Anterior cingulate cortex (tissue), 58 donors: ENCODE measurements at places on chromosomes 1 and 21.
A peak's percentile ranks its signal among the peaks of the same experiment; 100 is the strongest.

GRCh38 chr1:113390871-113391648, 745 bp downstream of the MAGI3 start:
- peak; percentile 27 for DNase-seq

- no peak for DNase-seq
Observed at GRCh38 chr1:214475331-214475730, 76.1 kb downstream of the PTPN14 start.

GRCh38 chr1:180269645-180270529, 39.8 kb downstream of the LHX4 start:
- DNase-seq = no peak

DNA sequence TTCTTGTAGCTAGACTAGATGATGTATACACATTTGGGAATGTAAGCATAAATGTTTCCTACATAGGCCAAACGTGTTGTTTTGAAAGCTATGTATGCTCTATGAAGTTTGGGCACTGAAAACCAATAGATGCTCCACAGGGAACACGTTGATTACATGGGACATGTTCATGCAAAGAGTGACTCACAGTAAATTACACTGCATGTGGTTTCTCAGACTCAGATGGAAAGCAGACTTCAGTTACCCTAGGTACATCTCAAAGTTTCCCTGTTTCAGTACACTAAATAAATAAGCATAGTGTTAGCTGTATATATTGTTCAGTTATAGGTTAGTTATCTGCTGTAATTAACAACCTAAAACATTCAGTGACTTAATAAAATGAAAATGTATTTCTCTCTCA, 301.9 kb upstream of the RUNX1 start:
- DNase-seq = no peak

GRCh38 chr1:86823821-86824500, 90.0 kb downstream of the SELENOF start:
- DNase-seq = no peak

DNA sequence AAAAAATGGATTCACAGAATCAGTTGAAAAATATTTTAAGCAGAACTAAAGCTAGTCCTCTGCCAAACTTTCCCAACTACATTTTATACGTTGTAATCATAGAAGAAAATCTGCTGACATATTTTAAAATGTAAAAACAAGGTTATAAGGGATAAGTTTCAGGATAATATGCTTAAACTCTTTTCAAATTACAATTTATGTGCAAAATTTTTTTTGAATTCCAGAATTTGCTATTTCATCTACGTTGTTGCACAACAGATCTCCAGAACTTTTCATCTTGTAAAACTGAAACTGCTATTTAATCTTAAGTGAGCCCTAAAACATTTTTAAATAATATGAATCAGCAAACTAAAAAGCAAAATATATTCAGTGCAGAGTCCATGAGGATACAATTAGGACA, 5.9 kb downstream of the EDEM3 start:
- no peak for DNase-seq

GRCh38 chr1:230176871-230177411, 109.9 kb downstream of the GALNT2 start:
- DNase-seq = no peak

GRCh38 chr1:192977089-192977706, 82.0 kb downstream of the UCHL5 start:
- no peak for DNase-seq
